ENCODE measurements at places on chromosomes 3 and 15.

DNA sequence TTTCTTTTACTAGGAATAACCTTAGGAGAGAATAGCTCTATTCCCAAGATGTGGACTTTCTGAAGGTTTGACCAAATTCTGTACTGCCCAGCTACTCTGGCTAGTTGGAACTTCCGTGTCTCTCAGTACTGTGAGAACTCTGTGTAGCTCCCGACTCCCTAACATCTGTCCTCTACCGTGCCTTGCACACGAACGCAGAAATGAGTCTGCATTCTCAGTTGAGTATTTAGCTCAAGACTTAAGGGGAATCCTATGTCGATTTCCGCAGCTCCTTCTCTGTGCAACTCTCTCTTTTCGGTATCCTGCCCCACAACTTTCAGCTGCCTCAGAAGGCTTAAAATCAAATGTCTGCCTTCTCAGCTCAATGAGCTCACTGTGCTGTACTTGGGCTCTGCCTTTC, 86.7 kb upstream of the EPHB3 start:
- no peaks in the 10 kb centered on the region for H3K4me1 ChIP-seq
- peaks cover 18% of the 10 kb centered on the region for H3K27me3 ChIP-seq
- no peak overlapping the region for H3K4me3 ChIP-seq
- H3K36me3 ChIP-seq = no peaks in the 10 kb centered on the region
- no peak for DNase-seq

DNA sequence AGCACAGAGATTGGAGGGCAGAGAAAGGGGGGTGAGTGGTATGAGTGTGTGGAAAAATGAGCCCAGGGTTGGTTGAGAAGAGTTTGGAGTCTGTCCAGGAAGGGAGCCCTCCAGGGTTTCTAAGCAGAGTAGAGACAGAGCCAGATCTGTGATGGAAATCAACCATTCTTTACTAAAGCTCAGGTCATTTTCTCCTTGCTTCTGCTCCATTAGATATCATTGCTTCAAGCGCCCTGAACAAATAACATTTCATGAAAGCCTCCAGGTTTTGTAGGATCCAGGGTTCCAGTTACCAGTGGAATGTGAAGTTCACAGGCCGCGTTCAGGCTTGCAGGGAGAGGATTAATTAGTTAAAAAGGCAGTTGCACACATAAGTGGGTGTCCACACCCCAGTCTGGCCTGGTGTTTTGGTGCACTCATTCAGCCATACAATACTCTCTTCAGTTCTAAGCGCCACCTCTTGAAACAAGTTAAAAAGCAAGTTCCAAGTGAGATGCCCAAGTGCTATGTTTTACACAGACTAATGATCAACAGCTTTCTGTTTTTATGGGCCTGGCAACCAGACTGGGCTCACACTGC, 16.4 kb upstream of the BOC start:
- no peak overlapping the region for H3K4me3 ChIP-seq
- H3K27me3 ChIP-seq = peaks cover 3% of the 10 kb centered on the region
- H3K36me3 ChIP-seq = no peaks in the 10 kb centered on the region
- DNase-seq = no peak

DNA sequence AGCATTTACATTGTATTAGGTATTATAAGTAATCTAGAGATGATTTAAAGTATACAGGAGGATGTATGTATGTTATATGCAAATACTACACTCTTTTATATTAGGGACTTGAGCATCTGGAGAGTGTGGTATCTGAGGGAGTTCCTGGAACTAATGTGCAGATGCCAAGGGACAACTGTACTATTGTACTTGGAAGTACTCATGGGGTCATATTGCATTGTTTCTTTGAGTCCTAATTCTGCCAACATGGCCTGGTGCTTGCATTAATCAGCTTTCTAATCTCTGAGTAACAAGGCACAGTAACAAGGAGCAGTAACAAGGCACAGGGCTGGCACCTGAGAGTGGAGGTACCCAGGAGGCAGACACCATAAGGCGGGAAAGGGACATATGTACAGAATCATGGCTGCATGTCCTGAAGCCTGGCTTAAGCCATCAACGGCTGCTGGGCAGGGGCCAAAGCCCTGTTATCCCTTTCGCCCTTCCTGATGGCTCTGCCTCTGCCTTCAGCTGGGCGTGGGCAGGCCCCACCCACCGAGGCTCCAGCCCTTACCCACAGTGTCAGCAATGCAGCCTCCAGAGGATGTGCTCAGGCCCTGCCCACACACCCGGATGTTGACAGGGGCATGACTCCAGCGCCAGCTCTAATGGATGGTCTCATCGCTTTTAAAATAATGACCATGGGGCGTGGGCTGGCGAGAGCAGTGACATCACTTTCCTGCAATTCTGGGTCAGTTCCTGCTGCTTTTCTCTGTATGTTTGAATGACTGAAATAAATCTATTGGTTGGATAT, 22.9 kb downstream of the CEMIP start:
- peaks cover 4% of the 10 kb centered on the region for H3K27me3 ChIP-seq
- no peak overlapping the region for H3K4me3 ChIP-seq
- H3K27ac ChIP-seq = no peak overlapping the region
- no peak for DNase-seq

DNA sequence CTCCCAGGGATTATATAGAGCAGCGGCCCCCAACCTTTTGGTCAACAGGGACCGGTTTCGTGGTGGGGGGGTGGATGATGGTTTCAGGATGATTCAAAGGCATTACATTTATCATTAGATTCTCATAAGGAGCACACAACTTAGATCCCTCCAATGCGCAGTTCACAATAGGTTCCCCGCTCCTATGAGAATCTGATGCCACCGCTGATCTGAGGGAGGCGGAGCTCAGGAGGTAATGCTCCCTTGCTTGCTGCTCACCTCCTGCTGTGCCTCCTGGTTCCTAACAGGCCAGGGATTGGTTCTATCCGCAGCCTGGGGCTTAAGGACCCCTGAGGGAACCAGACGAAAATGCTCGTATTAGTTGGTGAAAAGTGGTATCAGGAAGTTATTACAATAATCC, 1.3 kb upstream of the HACD2 start:
- H3K27ac ChIP-seq = peak overlapping the region; percentile 90
- peaks cover 14% of the 10 kb centered on the region for H3K36me3 ChIP-seq
- peaks cover 35% of the 10 kb centered on the region for H3K4me1 ChIP-seq

DNA sequence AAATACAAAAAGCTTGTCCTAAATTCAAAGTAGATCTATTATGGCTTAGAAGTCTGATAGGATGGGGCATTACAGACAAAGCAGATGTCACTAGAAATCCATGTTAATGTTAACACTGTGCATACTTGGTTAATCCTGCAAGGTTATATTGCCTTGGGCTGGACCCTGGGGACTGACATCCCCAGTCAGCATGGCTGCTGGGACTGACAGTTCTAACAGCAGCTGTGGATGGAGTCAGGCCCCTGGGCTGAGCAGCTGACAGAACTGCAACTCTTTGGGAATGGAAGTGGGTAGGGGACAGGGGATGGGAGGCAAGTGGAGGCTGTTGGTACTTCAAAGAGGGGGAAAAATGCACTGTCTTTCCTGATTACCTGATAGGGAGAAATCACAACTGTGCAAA, 7.5 kb downstream of the P2RY1 start:
- no peaks in the 10 kb centered on the region for H3K4me1 ChIP-seq
- no peak for DNase-seq
- peaks cover 1% of the 10 kb centered on the region for H3K27me3 ChIP-seq
